ENCODE measurements at places on chromosomes 7 and 10.

- DNase-seq = peak; percentile 95
Measured at GRCh38 chr7:92134271-92135051, at the start of gene CYP51A1. Gene CYP51A1, minus strand, starts transcription at chr7:92134477. Its CDS starts 113 bp downstream, at chr7:92134364.

GRCh38 chr7:25863729-25864110 is 288.3 kb upstream of the NFE2L3 start:
- DNase-seq = no peak

DNA sequence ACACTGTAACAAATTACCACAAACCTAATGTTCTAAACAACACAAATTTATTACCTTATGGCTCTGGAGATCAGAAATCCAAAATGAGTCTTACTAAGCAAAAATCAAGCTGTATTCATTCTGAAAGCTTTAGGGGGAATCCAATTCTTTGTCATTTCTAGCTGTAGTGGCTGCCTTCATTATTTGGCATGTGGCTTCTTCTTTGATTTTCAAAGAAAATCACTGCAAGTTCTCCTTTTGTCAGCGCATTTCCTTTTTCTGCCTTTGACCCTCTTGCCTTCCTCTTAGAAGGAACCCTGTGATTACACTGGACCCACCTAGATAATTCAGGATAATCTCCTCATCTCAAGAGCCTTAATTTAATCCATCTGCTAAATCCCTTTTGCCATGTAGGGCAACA is 36.9 kb downstream of the ZPBP start:
- DNase-seq = no peak

DNA sequence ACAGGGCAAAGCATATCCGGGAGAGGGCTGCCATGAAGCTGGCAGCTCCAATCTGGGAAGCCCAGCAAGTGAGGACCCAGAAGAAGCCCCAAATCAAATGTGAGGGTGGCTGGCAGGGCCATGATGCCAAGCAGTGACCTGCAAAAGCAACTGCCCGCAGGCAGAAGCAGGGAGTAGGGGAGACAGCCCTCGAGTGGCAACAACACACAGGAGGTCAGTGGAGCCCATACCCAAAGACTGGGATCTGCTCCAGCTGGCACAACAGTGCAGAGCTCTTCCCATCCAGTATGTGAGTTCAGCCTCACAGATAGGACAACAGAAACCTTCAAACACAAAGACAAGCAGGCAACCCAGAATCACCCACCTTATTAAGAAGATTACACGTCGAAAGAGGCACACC is 45.0 kb downstream of the GRID1 start:
- DNase-seq = no peak

DNA sequence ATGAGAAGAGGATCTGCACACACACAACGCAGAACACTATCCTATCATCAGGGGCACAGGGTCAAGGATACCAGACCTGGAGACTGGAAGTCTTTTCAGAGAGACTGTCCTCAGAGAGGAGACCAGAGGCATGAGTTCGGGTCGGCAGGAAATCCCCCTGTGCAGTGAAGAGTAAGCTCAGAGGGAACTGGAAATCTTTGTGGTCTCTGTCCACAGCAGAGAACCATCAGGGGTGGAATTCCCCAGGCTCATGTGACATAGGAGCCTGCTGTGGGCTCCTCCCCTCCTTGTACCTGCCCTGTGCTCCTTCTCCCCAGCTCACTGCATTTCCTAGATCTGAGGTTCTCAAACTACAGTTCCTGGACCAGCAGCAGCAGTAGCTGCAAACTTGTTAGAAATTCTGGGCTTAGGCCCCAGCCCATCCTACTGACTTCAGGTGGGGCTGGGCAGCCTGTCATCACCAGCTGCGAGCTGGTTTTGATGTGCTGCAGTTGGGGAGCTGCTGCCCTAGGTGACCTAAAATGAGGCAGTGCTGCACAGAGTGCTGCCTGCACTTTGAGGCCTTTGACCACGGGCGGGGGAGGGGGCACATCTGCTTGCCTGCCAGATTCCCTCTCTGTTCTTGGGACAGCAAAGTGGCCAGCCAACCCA is 2.4 kb downstream of the ZMIZ2 start:
- DNase-seq = no peak

DNA sequence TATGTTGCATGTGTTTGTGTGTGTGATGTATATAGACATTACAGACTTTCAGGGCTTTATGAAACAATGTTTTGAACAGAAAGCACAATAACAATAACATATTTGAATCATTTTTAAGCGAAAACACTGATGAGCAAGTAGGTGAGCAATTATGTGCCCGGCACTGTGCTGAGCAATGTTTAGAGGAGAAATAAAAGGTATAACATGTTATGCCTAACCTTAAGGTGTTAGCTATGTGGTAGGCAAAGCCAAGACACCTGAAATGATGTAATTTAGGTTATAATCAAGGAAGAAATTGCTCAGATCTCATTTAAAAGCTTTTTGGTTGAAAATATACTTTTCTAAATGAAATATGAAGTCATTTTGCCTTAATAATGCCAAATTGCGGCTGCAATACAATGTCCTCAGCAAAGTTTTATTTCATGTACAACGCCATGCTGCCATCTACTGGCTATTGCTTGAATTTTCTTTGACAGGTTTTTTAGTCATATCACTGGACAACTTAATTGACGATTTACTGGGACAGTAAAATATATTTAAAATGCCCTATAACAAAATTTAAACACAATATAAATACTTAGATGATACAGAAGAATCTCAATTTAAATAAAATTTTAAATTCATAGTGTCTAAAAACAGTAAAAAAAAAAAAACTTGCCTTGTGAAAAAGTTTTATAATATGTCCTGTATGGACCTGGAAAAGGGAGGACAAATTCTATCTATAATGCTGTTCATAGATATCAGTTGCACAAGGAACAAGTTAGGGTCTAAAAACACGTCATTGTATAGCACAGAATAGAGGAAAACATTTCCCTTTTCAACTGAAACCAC is 131.1 kb upstream of the CDK1 start:
- peak; percentile 47 for DNase-seq

DNA sequence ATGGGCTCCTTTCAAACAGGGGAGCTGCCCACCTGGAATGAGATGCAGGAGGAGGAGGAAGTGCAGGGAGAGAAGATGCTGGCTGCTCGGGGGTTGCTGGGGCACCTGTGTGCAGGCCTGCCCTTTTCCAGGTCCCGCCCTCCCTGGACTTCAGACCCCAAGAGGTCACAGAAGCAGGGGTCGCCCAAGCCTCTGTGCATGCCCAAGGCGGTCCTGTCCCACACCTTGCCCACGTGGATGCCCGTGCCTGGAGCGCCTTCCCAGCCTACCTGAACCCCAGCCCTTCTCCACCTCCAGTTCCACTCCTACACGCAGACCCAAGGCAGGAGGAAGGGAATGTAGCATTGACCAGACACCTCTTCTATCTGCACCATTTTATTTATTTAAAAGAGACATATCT is 71.3 kb downstream of the SH3PXD2A start:
- no peak for DNase-seq

GRCh38 chr10:114393482-114393881 is 10.8 kb downstream of the AFAP1L2 start:
- DNase-seq = no peak

DNA sequence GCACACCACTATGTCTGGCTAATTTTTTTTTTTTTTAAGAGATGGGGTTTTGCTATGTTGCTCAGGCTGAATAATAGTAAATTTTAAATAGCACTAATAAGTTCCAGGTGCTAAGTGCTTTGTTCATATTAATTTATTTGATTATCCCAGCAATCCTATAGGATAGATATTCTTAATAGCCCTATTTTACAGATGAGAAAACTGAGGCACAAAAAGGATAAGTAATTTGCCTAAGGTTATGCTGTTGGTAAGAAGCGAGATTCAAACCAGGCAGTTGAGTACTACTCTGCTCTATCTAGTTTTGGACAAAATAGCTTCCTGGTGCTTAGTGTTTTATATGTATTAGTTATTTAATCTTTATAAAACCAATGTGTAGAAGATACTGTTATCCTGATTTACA is 72.5 kb upstream of the STRIP2 start:
- DNase-seq = no peak

Measured in AG08395 (cell line).